ENCODE measurements at places on chromosomes 11 and 22.

DNA sequence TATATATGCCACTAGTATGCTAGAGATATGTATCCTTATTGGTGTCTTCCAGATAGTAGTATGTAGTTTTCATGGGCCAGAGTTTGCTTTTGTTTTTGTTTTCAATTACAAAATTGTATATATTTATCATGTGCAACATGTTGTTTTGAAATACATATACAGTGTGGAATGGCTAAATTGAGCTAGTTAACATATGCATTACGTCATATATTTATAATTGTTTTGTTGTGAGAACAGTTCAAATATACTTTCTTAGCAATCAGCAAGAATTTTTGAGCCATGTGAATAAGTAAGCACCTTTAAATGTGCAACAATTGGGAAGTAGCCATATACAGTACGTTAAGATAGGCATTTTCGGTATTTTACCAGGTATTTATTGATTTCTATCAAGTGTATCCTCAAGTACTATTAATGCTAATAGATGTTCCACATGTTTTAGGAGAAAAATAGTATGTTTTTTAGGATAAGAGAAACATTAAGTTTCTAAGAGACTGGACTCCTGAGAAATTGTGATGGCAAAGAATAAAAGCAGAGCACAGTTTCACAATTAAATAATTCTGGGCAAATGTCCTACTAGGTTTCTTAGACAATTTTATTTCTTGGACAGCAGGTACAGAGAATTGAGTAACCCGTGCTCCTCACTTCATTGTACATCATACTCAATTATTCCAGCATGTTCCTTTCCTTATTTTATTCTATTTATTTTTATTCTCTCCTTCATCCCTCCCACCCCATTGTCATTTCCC, 60.5 kb upstream of the SLC5A12 start:
- DNase-seq = no peak

DNA sequence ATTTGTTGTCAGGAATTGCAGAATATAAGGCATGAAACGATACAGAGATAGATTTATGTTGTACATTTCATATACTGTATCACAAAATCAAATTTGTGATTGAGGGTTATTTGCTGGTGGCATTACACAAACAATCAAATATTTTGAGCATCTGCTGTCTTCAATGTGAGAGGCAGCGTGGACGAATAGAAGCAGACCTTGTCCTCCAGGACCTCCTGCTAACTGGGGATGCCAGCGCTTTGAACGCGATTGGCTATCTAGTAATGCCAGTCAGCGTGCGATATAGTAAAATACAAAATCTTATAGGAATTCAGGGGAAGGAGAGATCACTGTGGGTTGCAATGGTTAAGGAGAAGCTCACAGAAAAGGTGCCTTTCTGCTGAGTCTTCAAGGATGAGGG, 631 bp upstream of the SNX19 start:
- DNase-seq = no peak

DNA sequence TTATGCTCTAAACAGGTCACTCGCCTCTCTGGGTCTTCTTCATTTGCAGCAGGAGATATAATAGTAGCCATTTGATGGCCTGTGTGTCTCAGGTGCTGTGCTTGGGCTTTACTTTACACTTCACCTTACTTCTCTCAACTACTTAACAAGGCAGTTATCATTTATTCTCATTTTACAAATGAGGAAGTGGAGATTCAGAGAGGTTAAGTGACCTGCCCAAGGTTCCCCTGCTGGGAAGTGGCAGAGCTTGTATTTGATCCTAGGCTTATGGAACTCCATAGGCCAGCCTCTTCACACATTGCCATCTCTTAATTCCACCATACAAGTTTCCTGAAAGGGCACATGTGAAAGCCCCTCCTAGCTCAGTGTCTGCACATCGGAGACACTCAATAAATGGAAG, 30.4 kb downstream of the FAM181B start:
- no peak for DNase-seq

DNA sequence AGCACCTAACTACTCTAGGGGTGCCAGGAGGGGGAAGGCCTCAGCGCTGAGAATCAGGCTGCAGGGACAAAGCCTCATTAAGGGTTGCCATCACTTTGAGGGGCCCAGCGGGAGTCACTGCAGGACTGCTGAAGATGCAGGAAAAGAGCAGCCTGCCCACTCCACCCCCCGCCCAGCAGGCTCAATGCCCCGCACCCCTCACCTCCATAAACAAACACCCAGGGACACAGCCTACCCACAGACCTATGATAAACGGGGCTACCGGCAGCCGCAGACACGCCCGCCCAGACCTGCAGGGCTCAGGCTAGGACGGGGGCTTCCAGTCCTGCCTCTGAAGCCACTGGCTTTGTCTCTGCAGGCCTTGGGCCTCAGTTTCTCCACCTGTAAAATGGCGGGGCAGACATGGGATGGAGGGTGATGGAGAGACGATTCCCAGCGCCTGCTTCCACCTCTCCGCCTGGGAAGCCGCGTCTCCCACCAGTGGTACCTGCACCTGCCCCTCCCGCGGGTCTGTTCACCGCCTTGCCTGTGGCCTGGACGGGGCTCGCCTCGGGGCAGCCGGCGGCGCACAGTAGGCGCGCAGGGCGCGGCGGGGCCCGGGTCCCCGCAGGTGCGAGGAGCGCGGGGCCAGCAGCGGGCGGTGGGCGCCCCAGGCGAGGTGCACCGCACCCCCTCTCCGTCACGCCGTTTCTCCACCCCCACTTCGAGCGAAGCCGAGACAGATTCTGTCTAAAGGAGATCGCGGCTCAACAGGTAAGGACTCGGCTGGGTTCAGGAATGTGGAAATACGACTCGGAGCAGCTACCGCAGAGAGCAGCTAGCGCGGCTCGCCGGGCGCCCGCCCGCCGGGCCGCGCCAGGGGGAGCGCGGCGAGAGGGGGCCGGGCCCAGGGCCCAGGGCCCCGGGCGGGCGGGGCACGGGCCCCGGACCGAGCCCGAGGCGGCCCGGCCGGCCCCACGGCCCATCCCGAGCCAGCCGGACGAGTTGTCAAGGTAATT, 1.5 kb downstream of the WNT7B start:
- DNase-seq = no peak

GRCh38 chr11:62865635-62866034, 15.1 kb upstream of the SLC3A2 start:
- no peak for DNase-seq

DNA sequence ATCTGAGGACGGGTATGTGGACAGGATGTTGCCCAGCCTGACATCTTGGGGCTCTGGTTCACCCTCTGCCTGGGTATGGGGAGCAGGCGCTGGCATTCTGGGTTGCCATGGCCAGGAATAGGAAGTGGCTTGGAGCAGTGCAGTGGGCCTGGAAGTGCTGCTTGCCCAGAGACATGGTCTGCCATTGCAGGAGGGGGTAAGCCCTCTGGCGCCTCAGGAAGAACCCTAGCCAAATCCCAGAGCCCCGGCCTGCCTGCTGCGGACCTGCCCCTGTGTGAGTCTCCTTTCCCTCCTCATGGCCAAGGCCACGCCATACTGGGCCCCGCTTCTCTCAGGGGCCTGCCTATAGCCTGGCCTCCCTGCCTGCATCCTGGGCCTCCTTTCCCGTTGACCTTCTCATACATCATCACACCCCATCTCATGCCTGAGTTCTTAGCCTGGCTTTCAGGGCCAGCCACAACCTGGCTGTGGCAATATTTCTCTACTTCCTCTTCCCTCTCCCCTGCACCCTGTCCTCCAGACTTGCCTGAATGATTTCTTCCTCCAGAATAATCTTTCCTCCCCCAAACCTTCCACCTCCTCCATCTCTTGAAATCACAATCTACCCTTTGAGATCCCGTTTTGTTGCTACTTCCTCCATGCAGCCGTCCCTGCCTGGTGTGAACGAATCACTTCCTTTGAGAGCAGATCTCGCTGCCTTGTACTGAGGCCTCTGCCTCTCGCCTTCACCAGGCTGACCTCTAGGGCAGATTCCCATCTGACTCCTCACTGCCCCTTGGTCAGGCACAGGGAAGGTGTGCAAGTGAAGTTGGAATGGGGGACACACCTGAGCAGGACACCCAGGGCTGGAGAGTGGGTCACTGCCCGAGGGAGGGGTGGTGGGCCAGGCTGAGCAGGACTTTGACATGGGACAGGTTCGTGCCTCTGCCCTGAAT, 5.2 kb downstream of the CAPN5 start:
- DNase-seq = no peak

- no peak for DNase-seq
These were observed 143.5 kb upstream of the B3GAT1 start for GRCh38 chr11:134555510-134555909.

DNA sequence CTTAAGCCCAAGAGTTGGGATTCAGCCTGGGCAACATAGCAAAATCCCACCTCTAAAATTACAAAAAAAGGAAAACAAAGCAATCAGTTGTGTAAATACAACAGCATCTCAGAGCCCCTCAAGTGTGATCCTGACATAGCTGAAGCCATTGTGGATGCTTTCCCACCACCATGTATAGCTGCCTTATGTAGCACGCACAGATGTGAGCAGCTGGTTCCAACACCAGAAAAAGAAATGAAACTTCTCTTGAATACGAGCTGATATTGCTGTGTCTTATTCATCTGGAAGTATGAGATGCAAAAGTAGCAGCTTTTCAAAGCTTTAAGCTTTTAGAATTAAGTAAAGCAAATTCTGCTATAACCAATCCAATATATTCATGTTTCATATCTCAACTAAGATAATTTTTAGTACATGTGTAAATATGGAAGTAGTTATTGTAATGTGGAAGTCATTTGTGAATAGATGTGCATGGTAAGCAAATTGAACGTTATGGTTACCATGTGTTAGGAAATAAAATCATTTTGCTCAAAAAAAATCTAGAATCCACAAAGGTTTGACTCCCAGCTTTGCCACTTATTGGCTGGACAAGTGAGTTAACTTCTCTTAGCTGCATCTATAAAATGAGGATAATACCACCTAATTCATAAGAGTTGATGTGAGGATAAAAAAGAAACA, 63.2 kb downstream of the SGSM3 start:
- no peak for DNase-seq

GRCh38 chr11:115290893-115291292, 213.3 kb downstream of the CADM1 start:
- no peak for DNase-seq

GRCh38 chr11:116217006-116217405, 555.8 kb downstream of the BUD13 start:
- no peak for DNase-seq

DNA sequence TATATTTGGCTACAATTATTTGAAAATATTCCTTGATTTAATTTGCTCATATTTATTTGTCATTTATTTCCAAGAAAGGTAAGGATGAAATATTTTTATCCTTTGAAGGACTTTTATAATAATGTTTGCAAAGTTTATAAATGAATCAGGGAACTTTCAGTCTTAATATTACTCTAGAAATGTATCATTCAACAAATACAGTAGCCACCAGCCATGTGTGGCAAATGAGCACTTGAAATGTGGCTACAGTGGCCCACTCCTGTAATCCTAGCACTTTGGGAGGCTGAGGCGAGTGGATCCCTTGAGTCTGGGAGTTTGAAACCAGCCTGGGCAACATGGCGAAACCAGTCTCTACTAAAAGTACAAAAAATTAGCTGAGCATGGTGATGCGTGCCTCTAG, 20.3 kb upstream of the PHF21A start:
- no peak for DNase-seq

DNA sequence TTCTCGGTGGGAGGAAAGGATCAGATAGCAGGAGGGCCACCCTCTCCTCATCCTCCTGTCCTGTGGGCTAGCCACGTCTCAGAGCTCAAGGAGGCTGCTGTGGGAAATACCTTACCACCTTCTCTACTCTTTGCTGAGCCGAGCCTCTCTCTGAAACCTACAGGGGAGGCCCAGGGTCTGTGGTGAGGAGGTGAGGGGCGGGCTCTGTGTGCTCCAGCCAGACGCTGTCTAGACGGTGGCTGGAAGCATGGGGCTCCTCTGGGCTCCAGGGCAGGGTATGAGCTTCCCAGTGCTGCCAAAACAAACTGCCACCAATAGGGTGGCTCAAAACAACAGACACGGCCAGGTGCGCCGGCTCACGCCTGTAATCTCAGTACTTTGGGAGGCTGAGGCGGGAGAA, 5.5 kb upstream of the TMPRSS6 start:
- no peak for DNase-seq

DNA sequence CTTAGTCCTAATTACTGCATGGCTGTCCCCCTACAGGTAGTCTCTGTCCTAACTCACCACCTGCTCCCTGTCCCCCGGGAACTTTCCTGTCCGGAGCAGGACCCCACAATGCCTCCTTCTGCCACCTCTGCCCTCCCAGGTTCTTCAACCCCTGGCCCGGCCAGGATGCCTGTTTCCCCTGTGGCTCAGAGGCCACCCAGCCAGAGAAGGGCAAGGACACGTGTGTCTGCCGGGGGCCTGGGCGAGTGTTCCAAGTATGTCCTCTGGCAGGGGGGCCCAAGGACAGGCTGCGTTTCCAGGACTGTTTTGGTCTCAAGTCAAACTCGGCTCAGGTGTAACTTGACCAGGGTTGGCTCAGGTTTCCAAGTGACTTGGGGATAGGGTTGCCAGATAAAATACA, 63.8 kb downstream of the BTG4 start:
- no peak for DNase-seq

Data from neuronal stem cell (in vitro differentiated cells).